Thyroid gland (tissue), 4 donors: ENCODE measurements at places on chromosomes 7 and 10. TPM values are rescaled to one million over a fixed set of nuclear protein-coding genes. Genes with fewer than 3 reads are reported as not detected.

Gene C7orf57
- not detected for total RNA-seq

DNA sequence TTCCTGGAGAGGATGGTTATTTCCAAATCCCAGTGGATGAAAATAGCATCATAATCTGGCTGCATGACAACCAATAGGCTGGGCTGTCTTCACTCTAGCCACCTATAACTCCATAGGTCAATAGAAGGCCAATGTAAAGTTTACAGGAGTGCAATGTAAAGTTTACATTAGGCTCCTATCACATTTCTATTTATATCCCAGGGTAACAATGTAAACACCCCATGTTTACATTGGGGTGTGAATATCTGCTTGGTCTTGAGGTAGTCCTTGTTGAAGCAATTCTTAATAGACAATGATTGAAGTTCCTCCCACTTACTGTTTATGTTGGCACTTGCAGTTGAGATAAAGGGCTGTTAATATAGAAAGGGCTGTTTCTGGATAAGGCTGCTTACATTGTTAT is 21.5 kb downstream of the CH25H start:
- DNase-seq, result no peak

DNA sequence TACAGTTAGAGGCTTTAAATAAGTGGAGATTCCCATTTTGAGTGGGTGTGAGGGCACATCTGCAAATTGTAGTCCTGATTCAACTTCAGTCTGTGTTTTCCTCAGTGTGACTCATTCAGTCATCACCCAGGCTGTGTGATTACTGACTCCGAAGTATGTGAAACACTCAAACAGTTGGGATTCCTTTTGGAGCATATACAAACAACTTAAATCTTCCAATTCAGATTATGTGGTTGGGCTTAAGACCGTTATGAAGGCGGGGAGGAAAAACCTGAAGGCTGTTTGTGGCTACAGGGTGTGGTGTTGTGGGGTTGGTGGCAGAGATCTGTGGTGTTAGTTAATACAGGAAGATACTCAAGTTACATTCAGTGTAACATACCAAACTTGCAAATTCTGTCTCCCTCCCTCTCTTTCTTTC is 259.7 kb upstream of the FERD3L start:
- DNase-seq, result no peak

- no peak for DNase-seq
These were observed 104.9 kb downstream of the CDK14 start for GRCh38 chr7:90701021-90701420.

GRCh38 chr7:27113991-27114769 is 11.7 kb upstream of the HOXA2 start:
- no peak for DNase-seq

DNA sequence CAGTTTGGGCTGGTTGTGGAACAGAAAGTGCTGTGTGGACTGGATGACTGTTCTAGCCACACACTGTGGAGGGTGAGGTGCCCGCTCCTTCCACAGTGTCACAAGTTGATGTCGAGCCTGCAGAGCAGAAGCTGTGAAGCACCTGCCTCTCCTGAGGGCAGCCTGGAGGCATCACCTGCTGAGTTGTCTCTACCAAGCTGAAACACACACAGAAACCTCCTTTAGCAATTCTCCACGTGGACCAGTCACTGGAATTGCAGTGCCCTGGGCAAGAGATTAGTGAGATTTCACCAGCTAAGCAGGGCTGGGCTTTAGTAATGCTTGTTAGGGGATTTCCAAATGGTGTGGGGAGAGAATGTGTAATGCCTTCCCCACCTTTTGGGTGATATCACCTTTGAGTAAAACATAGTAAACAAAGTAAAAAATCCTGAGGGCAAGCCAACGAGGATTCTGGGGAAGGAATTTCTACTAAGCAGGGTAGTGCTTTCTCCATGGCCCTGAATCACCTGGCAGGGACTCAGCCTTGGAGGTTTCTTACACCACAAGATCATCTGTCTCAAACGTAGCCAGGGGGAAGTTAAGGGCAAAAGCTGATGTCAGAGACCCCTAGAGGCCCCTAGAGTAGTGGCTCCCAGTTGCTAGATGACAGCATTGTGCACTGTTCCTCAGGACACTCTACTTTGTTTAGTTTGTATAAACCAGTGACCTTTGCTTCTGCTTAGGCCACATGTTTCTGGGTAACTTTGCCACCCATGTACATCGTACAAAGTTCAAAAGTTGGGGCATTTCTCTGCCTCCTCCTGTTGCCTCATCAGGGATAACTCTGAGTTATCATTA is 233.1 kb upstream of the IGFBP3 start:
- DNase-seq, result no peak

GRCh38 chr7:141557360-141557759 is 6.2 kb downstream of the AGK start:
- no peak for DNase-seq

- no peak for DNase-seq
These were observed 203.2 kb downstream of the DNAJB6 start for GRCh38 chr7:157540020-157540419.

Gene TACR2
- not detected for total RNA-seq

Gene CYP2C19
- total RNA-seq, result not detected

Gene CTNNA3
- not detected for total RNA-seq

Gene CUTC
- total RNA-seq, result 25.7 TPM

- no peak for DNase-seq
These were observed 37.1 kb downstream of the MAD1L1 start for GRCh38 chr7:2195400-2196246.

- DNase-seq, result no peak
These were observed 391.1 kb upstream of the NPVF start for GRCh38 chr7:25619381-25619780.

Gene SRI
- 99.5 TPM for total RNA-seq

- no peak for DNase-seq
These were observed 41.7 kb upstream of the NRF1 start for GRCh38 chr7:129569811-129570215.

Gene FAM131B
- not detected for total RNA-seq

- no peak for DNase-seq
These were observed 10.4 kb downstream of the RAB11FIP2 start for GRCh38 chr10:118036281-118036875.

GRCh38 chr7:16634271-16634738 is 11.2 kb downstream of the ANKMY2 start:
- DNase-seq, result no peak

DNA sequence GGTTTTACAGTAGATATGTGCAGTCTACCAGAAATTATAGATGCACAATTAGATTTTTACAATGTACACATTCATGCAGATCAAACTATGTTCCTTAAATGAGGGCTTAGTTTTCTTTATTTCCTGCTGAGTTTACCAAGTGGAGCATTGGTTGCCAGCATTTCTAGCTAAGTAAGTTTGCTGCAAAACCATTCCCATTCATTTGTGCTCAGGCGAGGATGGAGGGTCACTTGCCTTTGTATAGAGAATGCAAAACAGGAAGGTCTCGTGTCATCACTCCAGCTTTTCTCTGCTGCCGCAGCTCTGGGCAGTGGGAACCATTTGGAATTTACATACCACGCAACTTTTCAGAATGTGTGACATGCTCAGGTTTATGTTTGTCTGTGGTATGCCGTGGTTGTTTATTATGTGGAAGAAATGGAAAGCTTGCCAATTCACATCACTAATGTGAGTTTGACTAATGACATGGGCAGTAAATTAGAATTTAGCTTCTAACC is 198.6 kb downstream of the TRIL start:
- DNase-seq, result no peak

DNA sequence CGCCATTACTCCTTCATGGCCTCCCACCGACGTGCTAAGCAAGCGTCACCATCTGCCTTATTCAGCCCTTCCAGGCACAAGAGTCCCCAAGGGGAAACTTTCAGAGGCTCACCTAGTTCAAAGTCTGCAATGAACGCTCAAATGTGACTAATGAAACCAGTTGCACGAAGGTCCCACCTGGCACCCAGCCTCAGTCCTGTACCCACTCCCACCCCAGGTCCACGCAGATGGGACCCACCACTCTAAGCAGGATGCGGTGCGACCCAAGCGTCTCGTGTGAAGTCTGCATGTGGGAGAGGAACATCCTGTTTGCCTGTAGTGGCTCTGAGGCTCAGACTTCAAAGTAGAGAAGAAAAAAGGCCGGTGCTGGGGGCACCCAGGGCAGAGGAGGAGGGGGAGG is 40.3 kb downstream of the RGS10 start:
- no peak for DNase-seq

DNA sequence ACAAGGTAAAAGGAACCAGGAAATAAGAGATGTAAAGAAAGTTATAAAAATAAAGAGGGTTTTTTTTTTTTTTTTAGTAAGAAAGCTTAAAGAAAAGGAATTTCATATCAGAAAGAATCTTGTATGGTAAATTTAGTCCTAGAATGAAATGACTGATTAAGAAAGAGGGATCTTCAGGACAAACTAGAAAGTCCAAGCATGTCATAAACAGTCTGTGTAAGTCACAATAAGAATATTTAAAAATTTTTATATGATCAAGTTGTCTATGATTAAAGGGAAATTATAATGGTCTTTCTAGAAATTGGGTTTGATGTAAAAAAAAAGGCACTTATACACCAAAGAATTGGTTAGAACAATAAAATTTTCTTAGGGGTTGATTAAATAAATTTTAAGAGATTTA is 289.5 kb downstream of the XPNPEP1 start:
- no peak for DNase-seq

GRCh38 chr7:101688183-101688831 is 59.2 kb upstream of the MYL10 start:
- DNase-seq, result peak; percentile 76
